ENCODE measurements at places on chromosomes 3 and 15.

DNA sequence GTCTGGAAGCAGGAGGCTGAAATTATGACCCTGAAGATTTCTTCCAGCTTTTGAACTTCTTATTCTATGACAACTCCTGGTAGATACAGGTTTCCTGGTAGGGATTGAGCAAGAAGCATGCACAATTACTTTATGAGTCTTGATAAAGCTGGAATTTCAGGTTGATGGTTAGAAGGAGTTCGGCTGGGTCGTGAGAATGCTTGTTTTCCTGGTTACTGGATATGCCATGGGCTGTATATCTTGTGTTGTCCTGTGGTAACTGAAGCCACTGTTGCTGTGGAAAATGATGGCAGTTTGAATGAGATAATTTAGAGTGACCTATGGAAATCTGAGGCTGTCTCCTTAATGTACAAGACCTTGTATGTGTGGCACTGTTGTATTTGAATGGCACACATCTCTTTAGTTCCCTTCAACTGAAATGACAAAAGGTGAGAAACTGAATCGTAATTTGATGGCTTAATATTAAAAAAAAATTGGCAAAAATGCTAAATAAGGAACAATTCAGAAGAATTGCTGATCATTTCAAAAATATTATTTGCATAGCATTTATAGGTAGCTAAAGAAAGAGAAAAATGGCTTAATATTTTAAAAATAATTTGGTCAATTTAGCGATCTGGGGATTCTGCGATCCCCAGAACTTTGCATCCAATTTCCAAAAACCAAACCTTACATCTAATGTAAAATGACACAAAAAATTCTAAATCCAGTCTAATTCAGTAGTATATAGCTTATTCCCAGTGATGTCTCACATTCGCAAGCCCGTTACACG, 1.1 kb upstream of the UBE2E1 start:
- DNase-seq = no peak

DNA sequence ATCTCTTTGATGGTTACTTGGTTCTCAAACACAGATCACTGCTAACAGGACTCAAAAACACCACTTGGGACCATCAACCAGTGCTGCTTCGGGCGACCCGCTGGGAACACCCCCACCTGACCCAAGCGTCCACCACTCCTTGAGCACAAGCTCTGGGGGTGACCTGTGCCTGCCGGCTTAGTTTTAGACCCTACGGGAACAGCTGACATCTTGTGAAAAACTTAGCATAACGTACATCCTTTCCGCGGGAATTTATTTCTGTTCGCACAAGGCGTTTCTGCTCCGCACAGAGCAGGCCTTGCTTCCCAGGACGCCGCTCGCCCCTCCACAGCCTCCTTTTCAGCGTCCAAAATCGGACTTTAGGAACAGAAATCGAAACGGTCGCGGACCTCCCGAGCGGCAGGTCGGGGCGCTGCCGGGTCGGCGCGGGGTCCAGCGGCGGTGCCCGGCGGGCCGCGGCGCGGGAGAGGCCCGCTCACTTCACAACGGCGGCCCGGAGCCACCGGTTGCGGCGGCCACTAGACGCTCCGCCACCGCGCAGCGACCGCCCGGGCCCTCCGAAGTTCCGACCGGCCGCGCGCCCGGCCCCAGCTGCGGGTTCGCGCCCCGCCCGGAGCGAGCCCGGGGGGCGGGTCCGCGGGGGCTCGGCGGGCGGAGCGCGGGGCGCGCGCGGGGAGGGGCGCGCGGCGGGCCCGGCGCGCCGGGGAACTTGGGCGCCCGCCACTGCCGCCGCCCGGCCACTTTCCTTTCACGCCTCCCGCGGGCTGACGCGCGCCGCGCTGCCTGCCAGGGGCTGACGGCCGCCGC, 959 bp downstream of the SFMBT1 start:
- peak; percentile 90 for DNase-seq

GRCh38 chr15:74901612-74902063, 5.0 kb downstream of the FAM219B start:
- DNase-seq = no peak

- DNase-seq = no peak
Measured at GRCh38 chr3:140223631-140224030, 288.6 kb downstream of the CLSTN2 start.

- DNase-seq = no peak
Measured at GRCh38 chr15:63089260-63090043, 32.2 kb upstream of the LACTB start.

- DNase-seq = no peak
Measured at GRCh38 chr3:18010001-18010400, 267.6 kb upstream of the TBC1D5 start.

- DNase-seq = no peak
Measured at GRCh38 chr3:134876836-134877235, 81.8 kb downstream of the EPHB1 start.

GRCh38 chr3:188546835-188547670, 393.1 kb downstream of the LPP start:
- DNase-seq = no peak

GRCh38 chr3:160738048-160738447, 18.0 kb upstream of the PPM1L start:
- no peak for DNase-seq

- no peak for DNase-seq
Measured at GRCh38 chr3:152021951-152022461, 148.6 kb downstream of the SUCNR1 start.

- no peak for DNase-seq
Measured at GRCh38 chr3:10485380-10485779, 20.0 kb downstream of the ATP2B2 start.

DNA sequence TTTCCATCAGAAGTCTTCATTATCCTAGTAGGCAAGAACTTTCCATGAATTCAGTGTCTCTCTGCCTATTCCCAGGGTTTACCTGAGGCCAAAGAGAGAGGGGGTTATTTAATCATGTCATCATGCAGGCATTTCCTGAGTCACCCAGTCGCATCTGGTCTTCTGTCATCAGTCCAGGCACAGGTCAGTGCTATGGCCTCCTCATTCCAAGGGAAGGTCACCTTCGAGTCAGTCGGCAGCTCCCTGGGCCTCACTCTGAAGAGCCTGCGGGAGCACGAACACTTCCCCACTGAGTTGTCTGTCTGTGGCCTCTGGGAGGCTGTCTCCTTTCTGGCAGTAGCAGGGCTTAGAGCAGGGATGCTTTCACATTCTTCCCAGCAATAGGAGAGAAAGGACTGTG, 26.2 kb upstream of the LRTM1 start:
- DNase-seq = no peak

GRCh38 chr15:60394689-60395097, 3.1 kb downstream of the ANXA2 start:
- DNase-seq = no peak

All from right cardiac atrium (tissue), 5 donors.